ENCODE measurements at places on chromosomes 6 and 20.

GRCh38 chr6:144408161-144408560 lies 123.0 kb downstream of the UTRN start:
- no peak for DNase-seq

DNA sequence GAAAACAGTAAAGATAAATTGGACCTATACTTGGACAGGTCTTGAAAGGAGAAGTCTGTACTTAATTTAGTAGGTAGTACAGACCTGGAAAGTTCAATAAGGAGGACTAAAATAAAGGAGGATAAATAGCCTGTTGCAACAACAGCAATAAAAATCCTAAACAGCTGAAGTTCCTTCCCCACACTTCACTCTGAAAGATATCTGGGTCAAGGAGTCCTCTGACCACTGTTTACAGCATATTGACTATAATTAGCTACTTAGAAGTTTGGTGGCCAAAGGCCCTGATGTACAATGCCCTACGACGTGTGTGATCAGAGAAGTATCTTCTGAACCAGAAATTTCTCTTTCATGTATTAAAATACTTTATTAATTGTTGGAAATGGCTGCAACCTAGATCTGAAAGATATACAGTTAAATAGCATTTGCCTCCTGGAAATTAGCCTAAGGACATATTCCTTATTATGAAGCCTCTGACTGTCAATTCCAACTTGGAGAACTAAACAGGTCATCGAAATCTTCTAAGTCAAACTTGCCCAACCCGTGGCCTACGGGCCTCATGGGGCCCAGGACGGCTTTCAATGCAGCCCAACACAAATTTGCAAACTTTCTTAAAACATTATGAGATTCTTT lies 82.8 kb downstream of the KIF13A start:
- no peak for DNase-seq

DNA sequence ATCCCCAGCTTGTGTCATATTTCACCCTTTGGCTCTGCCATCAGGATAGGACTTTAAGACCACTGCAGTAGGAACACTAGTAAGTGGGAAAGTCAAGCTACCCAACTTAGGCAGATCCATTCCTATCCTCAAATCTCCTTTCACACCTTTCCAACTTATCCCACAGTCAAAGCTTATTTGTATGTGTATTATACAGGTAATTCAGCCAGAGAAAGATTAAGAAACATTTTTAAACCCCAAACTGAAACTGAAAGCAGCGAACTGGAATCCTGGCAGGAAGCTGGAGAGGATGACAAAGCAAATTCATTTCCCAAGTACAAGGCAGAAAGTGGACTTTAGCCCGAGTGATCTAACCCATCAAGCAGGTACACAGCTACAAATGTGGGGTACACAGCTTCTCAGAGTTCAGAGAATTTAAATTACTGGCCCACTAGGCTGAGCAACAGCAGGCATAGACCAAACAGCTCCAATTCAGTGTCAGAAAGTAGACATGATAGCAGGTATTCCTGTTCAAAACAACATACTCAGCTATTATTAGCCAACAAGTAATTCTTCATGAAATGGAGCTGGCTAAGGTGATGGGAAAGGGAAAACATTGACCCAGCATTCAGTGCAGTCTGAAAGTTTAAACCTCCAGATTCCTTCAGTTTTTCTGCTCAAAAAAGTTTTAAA lies 39.1 kb downstream of the ILRUN start:
- no peak for DNase-seq

- no peak for DNase-seq
Observed at GRCh38 chr20:16390991-16391390, 182.3 kb downstream of the KIF16B start.

- no peak for DNase-seq
Observed at GRCh38 chr6:22614547-22614946, 45.2 kb downstream of the HDGFL1 start.

DNA sequence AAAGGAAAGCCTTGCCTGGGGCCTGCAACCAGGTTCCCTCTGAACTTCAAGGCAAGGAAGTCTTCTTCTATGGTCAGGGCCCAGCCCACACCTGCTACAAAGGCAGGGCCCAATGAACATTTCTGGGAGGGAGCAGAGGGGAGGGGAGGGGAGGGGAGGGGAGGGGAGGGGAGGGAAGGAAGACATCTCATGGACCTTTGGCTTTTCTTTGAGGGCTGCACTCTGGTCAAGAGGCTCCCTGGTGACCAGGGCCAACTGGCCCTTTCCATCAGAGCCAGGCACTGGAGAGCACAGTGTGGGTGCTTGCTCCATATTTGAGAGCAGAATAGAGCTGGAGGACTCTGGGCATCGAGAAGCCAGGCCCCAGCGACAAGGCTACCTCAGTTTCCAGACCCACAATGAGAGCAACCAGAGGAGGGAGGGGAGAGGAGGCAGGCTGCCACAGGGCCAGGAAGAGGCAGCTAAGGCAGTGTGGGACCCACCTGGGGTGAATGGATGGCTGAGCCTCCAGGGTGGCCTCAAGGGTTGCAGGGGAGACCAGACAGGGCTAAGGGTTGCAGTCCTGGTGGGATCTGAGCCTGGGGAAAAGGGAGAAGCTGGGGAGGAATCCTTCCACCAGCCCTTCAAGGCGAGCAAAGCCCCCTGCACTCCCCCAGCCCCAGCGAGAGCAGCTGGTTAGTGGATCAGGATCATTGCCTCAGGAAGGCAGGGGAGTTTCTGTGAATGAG lies 84.8 kb downstream of the MRPL14 start:
- DNase-seq: no peak

- DNase-seq: no peak
Observed at GRCh38 chr6:92688342-92688741, 731.0 kb downstream of the EPHA7 start.

DNA sequence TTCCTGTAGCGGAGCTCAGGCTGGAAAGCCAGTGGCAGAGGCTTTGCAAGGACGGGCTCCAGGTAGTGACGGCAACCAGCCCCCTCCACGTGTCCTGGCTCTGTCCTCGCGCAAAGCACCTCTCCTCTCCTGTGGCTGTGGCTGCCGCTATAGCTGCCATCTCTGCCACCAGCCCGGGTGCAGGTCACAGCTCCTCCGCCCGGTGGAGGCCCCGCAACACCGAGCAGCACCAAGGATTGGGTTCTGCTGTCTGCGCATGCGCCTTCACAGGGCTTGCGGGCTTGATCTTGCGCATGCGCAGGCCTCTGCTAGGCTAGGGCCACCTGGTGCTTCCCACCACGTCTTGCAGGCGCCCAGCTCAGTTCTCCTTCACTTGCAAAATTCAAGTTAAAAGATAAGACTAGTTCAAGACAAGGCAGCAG lies 625.4 kb downstream of the QKI start:
- peak; percentile 23 for DNase-seq

DNA sequence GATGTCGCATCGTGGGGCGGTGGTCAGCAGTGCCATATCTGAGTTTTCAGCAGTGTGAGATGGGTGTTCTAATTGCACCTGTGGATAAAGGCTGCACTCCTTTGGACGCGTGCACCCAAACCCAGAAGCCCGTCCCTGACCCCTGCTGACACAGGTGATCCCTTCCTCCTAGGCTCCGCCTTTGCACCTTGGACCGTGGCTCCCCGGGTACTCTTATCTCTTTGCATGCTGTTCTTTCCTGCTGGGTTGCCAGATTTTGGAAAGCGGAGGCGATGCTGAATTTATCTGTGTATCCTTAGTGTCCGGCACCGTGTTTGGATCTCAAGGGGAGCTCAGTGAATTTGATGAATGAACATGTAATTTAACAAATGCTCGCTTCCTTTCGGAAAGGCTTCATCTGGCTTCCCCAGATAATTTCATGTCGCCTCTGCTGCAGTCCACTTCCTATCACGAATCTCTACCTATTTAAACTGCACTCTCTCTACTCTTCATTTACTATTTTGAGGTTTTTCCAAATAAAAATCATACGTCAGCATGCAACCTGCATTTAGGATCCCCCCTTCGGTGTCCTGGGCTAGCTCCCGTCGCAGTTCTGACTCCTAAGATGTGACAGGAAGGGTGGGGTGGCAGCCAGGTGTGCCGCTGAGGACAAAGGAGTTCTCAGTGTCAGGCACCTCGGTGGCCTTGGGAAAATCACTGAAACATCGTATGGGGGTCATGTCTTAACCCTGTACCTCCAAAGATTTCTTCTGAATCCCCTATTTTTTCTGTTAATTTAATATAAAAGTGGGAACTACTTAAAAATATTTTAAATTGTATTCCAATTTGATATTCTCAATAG lies 753 bp upstream of the PERP start:
- DNase-seq: peak; percentile 15

GRCh38 chr6:20569000-20569610 lies 34.8 kb downstream of the CDKAL1 start:
- DNase-seq: no peak

DNA sequence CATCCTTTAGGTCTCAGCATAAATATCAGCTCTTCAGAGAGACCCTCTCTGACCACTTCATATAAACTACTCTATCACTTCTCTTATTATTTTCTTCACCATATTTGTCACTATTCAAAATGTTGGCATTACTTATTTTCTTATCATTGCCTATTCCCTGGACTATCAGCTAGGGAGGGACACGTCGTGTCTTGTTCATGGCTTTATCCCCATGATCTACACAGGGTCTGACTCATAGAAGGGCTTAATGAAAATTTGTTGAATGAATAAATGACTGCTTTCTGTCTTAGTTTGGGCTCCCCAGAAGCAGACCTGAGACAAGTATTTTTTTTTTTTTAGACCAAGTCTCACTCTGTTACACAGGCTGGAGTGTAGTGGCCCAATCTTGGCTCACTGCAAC lies 3.0 kb upstream of the CDK5RAP1 start:
- DNase-seq: no peak

DNA sequence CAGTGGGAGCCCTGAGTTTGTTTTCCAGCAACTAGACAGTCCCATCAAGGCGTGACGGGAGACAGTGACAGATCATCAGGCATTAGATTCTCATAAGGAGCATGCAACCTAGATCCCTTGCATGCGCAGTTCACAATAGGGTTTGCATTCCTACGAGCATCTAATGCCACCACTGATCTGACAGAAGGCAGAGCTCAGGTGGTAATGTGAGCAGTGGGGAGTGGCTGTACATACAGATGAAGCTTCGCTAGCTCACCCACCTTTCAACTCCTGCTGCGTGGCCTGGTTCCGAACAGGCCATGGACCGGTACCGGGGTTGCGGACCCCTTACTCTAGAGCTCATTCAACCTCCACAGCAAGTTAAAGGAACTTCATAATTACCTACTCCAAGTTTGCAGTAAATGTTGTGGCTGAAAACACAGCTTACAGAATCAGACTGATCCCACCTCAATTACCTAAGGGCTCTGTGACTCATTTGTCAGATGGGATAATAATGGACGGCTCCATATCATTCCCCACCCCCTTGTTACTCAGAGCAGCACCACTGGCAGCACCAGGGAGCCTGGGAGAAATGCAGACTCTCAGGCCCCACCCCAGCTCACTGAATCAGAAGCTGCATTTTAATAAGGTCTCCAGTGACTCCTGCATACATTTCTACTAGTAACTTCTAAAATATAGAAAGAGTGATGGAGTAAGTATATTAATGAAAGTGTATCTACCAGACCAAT lies 15.7 kb downstream of the PXMP4 start:
- DNase-seq: no peak

DNA sequence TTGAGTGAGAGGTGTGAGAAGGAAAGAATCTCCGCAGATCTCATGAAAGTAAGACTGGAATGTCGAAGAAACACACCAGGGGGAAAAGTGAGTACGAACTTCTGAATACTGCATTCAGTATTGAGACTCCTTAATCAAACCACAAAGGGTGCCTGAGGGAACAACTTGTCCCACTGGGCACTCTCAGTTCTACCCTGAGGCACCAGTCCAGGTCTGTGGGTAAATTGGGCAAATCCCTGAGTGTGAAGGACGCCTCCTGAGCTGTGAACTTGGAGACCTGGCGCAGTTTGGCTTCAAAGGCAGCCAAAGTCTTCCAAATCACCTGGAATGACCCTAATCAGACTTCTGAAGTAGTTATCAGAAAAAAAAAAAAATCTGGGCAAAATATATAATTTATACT lies 329.7 kb downstream of the BTBD9 start:
- DNase-seq: no peak

GRCh38 chr20:55067158-55067825 lies 591.9 kb downstream of the DOK5 start:
- DNase-seq: no peak

DNA sequence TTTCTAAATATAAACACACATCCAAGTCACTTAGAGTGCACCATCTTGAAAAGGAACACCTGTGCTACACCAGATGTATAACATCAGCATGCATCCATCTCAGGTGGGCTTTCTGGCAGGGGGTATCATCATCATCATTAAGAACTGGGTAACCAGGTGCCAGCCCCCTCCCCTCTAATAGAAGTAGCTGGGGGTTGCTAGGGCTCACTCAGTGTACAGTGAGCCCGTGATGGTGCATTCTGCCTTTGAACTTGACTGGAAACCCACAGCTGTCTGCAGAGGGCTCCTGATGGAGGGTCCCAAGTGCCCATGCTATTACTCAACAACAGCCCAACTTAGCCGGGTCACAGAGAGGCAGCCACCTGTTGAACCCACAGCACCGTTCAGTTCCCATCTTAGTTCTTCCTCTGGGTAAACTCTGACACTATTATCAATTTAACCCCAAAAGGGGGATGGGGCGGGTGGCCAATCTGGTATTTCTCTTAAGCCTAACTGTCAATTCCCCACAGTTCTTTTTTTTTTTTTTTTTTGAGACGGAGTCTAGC lies 32.7 kb upstream of the CCND3 start:
- DNase-seq: no peak

DNA sequence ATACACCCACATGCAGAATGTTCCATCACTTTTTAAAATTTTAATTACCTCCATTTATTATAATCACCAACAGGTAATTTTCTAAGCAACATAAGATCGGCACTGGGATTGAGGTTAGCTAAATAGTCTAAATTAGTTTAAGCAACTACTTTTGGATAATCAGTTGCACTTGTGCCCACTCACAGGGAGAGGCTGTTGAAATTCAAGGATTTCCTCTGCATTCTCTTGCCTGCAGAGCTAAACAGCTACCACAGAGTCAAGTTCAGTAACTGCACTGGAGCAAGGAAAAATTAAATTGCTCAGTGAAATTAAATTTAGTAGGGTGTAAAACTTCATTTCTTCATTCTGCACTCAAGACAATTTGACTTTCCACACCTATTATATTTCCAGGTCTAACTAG lies 120.7 kb upstream of the CCDC28A start:
- no peak for DNase-seq

GRCh38 chr6:127587875-127588274 lies 10.9 kb downstream of the C6orf58 start:
- DNase-seq: no peak

DNA sequence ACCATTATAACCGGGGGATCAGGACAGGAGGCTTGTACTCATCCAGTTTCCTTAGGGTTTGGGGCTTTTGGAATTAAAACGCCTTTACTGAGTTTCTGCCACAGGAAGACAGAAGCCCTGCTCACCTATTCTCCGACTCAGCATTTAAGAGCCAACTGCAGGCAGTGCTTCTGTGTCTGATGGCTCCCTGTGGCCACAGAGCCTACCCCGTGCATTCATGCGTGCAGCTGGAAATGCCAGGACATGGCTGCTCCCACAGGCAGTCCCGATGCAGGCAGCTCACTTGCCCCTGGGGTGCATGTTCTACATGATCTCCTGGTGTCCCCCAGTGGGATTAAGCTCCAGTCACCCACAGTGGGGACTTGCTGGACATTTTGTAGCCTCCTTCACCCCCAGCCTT lies 22.2 kb downstream of the ZNF831 start:
- no peak for DNase-seq

Measured in stimulated activated CD4-positive, alpha-beta T cell treated with anti-CD3 and anti-CD28 coated beads, Interleukin-2, amount 100 ng/mL, for 24 hours (primary cell).